ENCODE measurements at places on chromosomes 12 and 14.

GRCh38 chr12:108483213-108484059, 31.6 kb upstream of the FICD start:
- no peak for DNase-seq

DNA sequence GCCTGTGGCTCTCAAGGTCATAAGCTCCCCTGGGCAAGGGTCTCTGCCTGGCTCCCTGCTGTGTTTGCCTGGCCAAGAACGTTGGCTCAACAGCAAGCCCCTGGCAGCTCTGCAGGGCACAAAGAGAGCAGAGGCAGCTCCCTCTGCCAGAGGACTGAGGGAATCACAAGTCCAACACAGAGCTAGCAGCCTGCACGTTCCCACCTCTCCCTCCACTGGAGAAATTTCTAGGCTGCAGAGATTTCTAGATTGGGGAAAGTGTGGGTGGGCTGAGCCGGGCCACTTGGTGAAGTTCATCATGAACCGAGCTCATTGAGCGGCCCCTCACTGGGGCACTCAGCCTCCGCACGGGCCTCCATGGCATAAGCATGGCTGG, 19.8 kb downstream of the ZFYVE21 start:
- DNase-seq = no peak

GRCh38 chr12:4307593-4308333, 13.2 kb upstream of the TIGAR start:
- DNase-seq = peak; percentile 78

DNA sequence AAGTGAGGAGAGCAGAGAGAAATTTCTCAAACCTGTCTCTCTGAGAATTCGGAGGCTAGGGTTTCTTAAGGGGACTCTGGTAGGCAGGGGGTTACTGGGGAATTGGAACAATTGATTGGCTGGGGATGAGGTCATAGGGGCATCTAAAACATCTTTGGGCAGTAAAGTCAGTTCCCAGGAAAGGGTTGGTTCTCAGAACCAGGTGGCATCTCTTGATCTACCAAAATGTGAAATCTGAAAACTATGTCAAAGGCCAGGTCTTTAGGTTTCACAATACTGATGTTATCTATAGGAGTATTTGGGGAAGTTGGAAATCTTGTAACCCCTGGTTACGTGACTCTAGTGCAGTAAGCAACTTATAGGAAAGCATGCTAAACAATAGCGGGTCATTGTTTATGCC, 6.9 kb downstream of the C12orf75 start:
- DNase-seq = no peak

DNA sequence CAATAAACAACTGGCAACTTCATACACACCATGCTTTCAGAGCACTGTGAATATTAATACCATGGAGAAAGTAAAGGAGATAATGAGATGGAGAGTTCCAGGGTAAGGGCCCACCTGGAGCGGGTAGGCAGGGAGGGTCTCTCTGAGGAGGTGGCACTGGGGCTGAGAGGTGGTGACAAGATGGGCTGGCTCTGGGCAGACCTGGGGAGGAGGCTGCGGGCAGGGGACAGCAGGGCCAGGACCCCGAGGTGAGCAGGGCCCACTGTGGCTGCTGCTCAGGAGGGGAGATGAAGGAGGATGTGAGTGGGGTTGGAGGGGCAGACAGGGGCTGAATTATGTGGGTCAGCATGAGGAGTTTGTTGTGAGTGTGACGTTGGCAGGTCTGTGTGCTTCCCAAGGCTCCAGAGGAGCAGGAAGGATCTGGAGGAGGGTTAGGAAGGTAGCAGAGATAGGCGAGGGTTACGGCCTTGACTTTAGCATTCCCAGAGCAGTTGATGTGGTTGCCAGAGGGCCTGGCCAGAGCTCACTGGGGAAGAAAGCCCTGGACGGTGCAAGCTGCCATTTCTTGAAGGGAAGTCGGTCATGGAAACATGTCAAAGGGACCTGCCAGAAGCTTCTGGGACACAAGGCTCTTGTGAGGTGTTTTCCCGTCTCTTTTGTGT, 88.2 kb downstream of the CACNA1C start:
- no peak for DNase-seq

- no peak for DNase-seq
Measured at GRCh38 chr12:52296572-52297215, 5.4 kb upstream of the KRT81 start.

- no peak for DNase-seq
Measured at GRCh38 chr14:92499234-92499633, 14.3 kb upstream of the RIN3 start.

- no peak for DNase-seq
Measured at GRCh38 chr12:107352347-107353081, 259.2 kb upstream of the CRY1 start.

- peak; percentile 27 for DNase-seq
Measured at GRCh38 chr14:55373784-55374705, 37.6 kb downstream of the ATG14 start.

DNA sequence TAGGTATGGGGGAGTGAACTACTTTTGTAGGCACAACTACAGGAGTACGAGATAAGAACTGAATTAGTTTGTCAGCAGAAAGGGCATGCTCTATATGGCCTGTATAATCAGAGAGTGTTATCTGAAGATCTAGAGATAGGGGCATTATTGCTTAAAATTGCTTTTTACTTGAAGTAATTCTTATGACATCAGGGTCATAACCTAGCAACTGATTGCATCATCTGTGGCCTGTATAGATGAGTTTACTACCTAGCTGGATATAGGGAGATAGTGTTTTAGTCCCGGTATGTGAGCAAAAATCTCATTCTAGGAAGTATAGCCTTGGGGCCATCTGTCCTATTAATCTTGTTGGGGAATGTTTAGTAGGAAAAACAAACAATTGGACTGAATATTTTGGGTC, 142.7 kb downstream of the TMEM117 start:
- no peak for DNase-seq

DNA sequence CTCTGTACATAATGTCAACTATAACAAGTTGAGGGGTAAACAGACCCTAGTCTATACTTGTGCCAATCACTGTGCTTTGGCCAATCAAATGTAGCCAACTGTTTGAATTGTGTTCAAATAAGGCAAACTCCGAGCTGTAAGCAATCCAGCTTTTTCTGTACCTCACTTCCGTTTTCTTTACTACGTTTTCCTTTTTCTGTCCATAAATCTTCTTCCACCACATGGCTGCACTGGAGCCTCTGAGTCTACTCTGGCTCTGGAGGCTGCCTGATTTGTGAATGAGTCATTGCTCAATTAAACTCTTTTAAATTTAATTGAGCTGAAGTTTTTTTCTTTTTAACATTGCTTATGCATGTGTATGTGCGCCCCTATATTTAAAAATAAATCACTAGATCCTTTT, 29.7 kb downstream of the CLEC1A start:
- DNase-seq = no peak

DNA sequence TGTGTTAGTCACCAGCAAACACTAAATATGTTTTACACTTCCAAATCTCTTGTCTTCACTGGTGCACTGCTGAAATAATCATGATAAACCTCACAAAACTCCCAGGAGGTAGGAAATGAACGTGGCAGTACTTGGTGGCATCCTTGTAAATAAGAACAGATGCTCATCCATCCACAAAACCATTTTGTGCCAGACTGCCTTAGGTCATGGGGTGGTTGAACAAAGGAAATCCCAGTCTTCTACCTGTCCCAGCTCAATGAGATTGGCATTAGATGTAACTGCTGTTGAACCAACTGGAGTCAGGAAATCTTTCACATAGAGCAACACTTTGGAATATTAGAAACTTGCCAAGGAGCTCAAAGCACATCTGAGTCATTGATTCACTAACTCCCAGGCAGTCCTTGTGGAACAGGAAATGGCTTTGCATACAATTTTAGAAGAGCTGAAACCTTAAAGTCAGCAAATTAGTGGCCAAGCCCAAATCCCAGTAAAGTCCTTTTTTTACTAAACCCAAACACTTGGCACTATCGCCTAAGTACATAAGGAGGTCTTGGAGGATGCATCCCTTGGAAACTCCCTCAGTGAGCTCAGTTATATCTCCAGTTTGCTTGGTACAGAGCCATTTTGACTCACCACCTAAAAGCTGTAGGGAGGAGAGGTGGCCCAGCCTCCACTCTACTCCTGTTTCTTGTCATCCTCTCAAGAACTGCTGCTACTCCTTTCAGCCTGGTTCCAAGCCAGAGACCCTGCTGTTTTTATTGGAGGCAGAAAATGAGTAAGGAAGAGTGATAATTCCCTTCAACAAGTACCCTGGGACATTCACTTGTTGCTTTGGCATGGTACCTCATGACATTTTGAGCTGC, 208.0 kb downstream of the NOVA1 start:
- no peak for DNase-seq

DNA sequence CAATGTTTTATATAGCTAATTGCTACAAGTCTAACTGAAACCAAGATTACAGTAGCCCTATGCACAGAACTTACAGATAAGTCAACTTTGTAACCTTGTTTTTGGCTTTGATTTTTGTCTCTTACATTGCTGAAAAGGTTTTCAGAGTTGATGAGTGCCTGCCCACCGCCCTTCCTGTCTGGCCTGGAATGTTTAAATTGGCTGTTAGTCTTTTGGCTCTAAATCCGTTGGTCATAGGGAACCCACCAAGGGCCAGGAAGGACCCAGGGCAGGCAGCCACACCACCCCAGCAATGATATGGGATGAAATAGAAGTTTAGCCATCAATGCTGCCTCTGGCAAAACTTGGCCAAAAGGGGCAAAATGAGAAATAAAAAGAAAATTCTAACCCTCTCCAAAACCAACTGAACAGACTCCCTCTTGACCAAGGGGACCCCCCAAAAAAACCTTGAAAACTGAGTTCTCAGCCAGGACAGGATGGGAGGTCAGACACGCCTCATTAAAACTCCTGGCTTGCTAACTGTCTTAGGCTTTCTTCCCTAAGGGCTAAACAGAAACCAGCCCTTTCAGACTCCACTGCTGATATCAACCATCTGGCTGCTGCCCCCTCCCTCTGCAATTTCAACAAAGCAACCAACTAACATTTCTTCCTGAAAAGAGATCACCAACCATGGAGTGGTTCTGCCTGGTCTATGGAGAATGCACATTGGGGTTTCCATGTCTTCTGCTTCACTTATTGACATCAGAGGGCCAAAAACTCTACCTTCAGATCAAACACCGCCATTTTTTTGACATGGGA, 242.1 kb upstream of the NOS1 start:
- DNase-seq = no peak

DNA sequence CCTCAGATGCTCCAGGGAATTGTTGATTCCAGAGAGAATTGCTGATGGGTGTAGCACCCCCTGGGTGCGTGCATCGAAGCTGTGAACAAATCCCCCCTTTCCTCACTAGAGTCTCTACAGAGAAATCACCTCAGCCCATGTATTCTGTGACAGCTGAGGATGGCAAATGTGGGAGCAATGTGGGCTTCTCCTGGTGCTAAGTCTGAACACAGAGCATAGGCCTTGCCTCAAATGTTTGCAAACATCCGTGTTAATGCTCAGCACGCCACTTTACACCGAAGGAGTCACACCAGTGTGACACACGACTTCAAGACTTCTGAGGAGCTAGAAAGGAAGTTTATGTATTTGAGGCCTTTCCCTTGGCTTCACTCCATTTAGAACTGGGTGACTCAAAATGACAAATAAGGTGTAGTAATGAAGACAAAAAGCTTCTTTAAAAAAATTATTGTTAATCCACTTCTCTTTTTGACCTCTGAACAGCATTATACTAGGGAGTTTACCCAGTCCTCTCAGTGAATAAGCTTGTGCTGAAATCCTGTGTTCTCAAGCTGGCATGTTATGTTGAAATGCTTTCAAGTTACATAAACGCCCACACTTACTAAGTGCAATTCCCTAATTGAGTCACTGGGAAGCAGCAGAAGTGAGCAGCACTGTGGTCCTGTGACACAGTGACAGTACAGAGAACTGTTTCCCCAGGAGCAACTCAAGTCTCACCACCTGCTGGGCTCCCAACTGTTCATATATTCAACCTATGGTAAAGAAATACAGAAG, 92.9 kb downstream of the FAR2 start:
- peak; percentile 41 for DNase-seq

DNA sequence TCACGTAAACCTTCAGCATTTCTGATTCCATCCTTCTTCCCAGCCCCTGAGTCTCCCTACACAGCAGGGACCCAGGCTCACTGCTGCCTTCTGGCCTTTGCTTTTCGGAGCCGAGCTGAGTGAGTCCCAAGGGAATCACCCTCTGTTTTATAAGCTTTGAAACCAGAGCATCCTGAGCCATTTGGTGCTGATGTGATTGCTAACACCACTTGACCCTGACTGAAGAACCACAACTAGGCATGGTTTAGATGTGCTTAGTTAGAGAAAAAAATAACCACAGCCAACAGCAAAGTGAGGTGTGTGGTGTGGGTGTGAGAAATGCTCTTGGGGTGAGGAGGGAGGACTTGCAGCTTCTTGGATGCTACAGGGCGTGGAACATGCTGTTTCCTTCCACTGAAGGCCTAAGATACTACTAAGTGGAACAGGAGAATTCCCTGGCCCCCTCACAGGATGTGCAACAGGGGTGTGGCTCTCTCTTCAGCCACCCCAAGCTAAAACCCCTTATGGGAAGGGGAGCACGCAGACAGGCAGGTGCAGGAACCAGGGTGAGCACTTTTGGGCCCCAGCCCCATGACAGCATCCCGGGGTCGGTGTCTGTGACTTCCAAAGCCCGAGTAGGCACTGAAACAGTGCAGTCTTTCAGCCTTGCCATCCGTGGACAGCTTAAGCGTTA, at the start of gene TC2N:
Gene TC2N (minus strand): TSS at position 221 of the 673 bp plus-strand sequence. CDS start 53,767 bp downstream, outside the sequence.
- no peak for DNase-seq

GRCh38 chr14:76514213-76514998, 138.5 kb downstream of the ESRRB start:
- DNase-seq = peak; percentile 5

- DNase-seq = no peak
Measured at GRCh38 chr14:102532204-102532658, 22.7 kb upstream of the ANKRD9 start.

- DNase-seq = no peak
Measured at GRCh38 chr14:26694521-26694920, 96.7 kb upstream of the NOVA1 start.

GRCh38 chr14:91830777-91831176, 36.6 kb downstream of the TC2N start:
- DNase-seq = no peak

GRCh38 chr14:41482861-41483260, 123.8 kb upstream of the LRFN5 start:
- no peak for DNase-seq

- DNase-seq = no peak
Measured at GRCh38 chr12:1551496-1551895, 42.9 kb downstream of the FBXL14 start.

- no peak for DNase-seq
Measured at GRCh38 chr12:121145221-121145620, 12.5 kb downstream of the P2RX7 start.

- no peak for DNase-seq
Measured at GRCh38 chr12:64877363-64878004, 53.0 kb downstream of the TBC1D30 start.

DNA sequence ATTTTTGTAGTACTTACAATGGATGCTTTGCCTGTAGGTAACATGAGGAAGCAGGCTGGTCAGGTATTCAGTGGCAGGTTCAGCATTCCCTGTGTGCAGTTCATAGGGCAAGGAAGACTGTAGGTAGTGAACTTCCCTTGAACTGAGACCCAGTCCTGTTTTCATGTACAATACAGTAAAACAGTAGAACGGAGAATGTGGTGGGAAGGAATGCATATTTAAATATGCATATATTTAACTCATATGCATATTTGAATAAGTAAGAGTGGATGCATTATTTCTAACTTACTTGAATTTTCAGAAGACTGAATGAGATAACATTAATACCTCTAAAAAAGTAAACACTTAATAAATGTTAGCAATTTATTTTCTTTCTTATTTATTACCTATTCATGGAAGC, 147.6 kb upstream of the FLRT2 start:
- no peak for DNase-seq

- no peak for DNase-seq
Measured at GRCh38 chr12:47989666-47990065, 14.6 kb downstream of the COL2A1 start.

GRCh38 chr14:105883066-105884005, 357.0 kb downstream of the TMEM121 start:
- DNase-seq = no peak

All from SW480 (cell line).